Esophagus squamous epithelium (tissue), 5 donors: ENCODE measurements at places on chromosomes 12 and 14.

DNA sequence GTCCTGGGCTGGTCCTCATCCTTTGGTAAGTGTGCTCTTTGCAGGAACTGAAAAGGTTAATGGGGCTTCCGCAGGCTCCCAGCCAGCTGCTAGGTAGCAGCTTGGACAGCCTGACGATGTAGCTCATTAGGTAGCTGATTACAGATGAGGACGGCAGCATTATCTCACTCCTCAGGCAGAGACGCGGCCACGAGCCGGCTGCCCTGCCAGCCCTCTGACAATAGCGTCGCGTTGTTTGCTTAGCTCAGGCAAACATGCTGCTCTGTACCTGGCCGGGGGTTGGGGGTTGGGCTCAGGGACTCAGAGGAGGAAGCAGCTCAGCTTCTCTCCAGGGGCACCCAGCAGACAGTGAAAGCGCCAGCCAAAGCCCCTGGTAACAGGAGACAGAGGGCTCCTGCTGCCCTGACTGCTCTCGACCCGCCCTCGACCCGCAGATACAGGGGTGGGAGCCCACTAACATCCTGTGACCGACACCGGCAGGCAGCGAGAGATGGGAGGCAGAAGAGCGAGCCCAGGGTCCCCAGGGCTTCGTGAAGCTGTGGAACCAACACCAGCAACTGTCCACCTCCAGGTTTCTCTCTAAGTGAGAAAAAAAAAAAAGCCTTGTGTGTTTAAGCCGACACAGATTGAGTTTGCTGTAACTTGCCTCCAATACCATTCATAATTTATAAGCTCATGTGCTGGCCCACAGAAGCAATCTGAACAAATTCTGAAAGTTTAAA, 53.4 kb upstream of the DLK1 start:
- no peak for DNase-seq

DNA sequence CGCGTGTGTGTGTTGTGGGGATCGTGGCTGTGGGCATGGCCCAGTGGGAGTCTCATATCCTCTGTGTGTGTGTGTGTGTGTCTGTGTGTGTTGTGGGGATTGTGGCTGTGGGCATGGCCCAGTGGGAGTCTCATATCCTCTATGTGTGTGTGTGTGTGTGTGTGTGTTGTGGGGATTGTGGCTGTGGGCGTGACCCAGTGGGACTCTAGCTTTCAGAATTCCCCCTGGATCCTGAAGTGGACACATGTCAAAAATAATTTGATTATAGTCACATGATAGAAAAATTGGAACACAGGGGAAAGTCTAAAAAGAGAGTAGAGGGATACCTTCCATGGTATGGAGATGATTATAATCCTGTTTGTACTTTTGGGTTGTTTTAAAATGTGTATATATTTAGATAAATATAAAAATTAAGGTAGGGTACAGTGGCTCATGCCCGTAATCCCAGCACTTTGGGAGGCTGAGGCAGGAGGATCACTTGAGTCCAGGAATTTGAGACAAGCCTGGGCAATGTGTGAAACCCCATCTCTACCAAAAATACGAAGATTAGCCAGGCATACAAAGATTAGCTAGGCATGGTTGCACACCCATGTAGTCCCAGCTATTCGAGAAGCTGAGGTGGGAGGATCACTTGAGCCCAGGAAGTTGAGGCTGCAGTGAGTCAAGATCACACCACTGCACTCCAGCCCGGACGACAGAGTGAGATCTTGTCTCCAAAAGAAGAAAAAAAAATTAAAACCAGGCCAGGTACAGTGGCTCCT, 11.0 kb downstream of the PAPLN start:
- DNase-seq = no peak

- no peak for DNase-seq
Measured at GRCh38 chr14:76715101-76715500, 46.2 kb upstream of the VASH1 start.

DNA sequence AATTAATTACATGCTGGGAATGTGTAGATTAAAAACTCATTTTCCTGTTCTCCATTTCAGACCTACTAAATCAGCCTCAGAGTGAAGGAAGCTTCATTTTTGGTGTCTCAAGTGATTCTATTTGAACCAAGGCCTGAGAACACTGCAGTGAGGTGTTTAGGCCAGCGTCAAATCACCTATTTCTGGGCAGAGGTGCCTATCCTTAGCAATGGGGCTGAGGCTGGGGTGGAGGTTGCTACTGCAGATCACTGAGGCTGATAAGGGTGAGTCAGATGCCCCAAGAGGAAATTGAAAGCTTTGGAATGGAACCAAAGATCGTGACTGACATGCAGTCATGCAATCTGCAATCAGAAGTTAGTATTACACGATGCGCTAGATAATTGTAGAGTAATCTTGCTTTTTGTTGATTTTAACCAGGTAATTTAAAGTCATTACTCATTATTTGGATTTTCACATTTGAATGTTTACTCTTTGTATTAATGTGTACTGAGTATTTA, 4.4 kb downstream of the TXNRD1 start:
- DNase-seq = no peak

- no peak for DNase-seq
Measured at GRCh38 chr12:84361651-84362551, 550.7 kb downstream of the SLC6A15 start.
